ENCODE measurements at places on chromosomes 2 and 18.

- peak; percentile 32 for DNase-seq
Observed at GRCh38 chr2:133591164-133591563, 22.9 kb upstream of the NCKAP5 start.

- DNase-seq = no peak
Observed at GRCh38 chr2:43230351-43230885, 4.0 kb upstream of the ZFP36L2 start.

DNA sequence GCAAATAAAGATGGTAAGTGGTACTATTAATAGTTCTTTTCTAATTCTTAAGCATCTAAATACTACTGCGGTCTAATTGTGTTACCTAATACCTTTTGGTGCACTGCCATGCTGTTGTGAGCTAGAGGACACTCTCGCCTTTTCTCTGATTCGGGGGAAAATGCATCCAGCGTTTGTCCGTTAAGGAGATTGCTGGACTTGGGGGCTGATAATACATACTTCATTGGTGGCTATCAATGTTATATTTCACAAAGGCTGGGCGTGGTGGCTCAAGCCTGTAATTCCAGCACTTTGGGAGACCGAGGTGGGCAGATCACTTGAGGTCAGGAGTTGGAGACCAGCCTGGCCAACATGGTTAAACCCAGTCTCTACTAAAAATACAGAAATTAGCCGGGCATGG lies 141.7 kb upstream of the TWIST2 start:
- no peak for DNase-seq

- DNase-seq = no peak
Observed at GRCh38 chr18:28736223-28736622, 559.3 kb upstream of the CDH2 start.

DNA sequence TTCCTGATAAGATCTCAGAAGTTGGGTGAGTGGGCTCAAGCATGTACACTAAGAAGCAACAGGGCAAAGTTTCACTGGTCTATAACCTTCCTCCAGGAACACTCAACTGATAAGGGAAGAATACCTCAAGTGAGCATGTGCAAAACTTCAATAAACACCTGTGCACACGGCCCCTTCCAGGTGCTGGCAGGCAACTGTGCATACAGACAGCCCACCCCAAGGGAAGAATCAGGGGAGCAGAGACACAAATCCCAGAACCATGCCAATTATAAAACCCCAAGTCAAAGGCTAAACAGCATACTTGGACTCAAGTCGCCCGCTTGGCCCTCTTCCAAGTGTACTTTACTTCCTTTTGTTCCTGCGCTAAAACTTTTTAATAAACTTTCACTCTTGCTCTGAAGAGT lies 85.9 kb upstream of the RTN4 start:
- no peak for DNase-seq

DNA sequence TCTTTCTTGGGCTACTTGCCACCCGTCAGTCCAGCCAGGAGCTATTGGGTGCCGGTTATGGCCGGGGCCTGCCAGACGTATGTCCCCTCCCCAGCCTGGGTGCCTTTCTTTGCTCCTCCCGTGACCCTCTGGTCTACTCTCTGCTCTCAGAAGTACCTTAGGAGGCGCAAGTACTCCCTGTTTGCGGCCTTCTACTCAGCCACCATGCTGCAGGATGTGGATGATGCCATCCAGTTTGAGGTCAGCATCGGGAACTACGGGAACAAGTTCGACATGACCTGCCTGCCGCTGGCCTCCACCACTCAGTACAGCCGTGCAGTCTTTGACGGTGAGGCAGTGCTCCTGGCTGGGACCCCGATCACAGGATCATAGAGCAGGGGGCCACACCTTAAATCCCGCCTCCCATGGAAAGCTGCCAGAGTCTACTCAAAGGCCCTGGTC lies 99.5 kb downstream of the DYSF start:
- DNase-seq = no peak

DNA sequence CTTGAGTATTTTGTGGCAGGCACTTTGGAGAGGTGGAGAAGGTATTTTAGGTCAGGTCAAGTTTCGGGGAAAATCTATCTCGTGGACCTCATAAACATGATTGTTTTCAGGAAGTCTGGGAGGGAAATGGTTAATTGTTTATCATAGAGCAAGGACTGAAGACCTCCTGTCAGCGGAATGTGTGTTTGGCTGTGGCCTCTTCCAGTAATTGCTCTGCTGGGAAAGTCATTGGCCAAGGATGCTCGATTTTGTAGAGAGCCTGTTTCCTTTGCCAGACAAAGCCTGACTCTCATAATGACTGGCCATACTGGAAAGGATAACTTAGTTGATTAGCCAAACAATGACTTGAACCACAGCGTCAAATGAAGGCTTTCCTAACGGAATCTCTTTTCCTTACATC lies 30.0 kb downstream of the IL1R2 start:
- DNase-seq = peak; percentile 76

DNA sequence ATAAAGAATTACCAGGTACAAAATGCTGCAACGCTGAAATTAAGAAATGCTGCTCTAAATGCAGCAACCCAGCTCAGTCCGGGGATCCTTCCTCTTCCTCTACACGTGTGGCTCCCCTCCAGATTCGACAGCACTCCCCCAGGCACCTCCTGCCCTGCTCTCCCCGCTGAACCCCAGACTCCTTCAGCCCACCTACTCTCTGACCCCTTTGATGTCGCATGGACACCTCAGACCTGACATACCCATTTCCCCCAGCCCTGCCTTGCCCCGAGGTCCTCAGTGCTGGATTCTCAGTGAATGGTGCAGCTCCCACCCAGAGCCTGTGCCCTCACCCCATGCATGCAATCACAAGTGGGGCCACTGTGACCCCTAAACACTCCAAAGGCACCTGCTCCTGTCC lies 4.6 kb upstream of the ADRA2B start:
- DNase-seq = no peak

DNA sequence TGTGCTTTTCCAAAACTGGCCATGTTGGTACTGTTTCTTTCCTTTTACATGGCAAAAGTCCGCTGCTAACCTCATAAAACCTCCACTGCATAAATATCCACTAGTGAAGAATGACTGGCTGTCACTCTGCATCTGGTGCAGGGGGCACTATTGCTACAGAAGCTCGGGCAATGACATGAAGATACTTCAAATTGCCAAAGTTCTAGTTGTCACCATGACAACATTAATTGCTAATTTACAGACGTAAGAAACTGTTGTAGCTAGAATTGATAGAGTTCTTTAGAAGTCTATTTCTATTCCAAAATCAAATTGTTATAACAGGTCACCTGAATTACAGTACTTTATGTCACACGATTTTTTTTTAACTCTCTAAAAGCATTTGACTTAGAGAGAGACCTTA lies 845 bp downstream of the CFAP210 start:
- no peak for DNase-seq

- DNase-seq = no peak
Observed at GRCh38 chr2:144213797-144214196, 306.1 kb downstream of the ZEB2 start.

DNA sequence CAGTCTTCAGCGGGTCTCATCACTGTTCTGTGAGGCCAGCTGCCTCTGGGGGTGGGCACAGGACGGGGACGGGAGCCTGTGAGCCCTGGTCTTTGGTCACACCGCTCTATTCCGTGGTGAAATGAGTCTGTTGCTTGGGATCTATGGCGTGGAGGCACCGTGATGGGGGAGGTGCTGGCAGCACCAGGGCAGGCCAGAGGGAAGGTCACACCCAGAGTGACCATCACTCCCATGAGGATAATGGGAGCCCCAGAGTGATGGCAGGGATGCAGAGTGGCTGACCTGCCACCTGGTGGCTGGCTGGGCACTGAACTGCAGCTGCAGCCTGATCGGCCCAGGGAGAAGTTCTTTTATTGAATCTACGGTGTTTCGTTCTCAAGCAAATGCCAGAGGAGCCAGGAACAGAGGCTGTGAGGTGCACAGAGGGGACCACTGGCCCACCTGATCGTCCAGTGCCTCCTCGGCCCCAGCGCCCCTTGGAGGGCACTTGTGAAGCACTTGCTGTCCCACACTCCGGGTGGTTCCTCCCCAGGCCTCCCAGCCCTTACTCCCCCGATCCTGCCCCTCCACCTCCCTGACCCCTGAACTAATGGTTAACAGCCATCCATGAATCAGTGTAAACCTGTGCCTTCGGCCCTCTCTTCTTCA lies 17.9 kb downstream of the KCNIP3 start:
- DNase-seq = no peak

GRCh38 chr2:135257383-135258090 lies 205.4 kb downstream of the RAB3GAP1 start:
- DNase-seq = peak; percentile 64

DNA sequence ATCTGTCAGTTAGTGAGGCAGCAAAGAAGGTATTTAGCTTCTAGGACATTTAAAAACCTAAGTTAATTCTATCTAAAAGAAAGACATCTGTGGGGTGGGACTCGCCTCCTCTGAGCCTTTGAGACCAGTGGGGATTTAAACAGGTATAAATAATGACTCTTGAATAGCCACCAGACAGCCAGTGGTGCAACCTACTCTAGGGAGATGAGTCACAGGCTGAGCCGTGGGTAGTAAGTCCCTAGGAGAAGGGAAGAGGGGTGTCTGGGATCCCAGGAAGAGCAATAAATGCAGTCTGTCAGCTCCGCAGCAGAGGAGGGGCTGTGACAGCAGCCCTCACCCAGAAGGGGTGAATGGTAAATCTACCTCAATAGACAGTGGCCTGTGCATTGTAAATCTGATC lies 43.1 kb upstream of the GALNT3 start:
- DNase-seq = peak; percentile 78

DNA sequence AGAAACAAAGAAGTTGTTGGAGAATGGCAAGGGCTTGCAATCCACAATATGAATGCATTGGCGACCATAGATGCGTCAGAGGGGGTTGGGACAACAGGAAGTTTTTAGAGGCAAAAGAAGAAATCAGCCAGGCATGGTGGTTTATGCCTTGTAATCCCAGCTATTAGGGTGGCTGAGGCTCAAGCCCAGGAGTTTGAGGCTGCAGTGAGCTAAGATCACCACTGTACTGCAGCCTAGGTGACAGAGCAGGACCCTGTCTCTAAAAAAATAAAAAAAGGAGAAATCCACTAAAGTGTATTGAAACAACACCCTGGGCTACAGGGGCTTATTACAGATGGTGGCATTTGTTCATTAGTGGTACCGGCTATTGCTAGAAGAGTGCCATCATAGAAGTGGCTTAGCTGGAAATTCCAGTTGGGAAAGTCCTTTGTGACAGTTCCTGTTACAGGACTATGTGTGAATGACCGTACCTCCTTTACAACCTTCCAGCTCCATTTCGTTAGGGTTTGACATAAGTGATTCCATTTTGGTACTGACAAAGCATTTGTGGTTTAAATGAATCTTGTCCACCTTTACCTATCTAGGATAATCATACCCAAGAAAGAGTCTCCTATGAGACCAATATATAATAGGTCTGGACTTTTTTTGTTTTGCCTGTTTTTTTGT lies 10.7 kb upstream of the WDSUB1 start:
- DNase-seq = no peak

- peak; percentile 6 for DNase-seq
Observed at GRCh38 chr2:98883780-98884211, 52.2 kb downstream of the CRACDL start.

- DNase-seq = no peak
Observed at GRCh38 chr2:150832686-150833085, 345.2 kb upstream of the RND3 start.

DNA sequence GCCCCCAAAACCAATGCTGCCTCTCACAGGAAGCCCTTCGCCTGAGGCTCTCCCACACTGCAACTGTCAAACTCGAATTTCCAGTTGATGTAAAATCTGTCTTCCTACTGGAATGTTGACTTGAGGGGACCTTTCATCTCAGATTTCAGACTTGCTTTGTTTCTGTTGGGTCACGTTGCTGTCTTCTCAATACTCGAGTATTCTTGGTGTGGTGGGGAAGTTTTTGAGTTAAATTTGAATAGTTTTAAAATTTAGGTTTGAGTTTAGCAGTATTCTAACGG lies 50.8 kb downstream of the AGAP1 start:
- no peak for DNase-seq

- peak; percentile 98 for DNase-seq
Observed at GRCh38 chr2:45353879-45354278, 257.2 kb downstream of the SRBD1 start.

- DNase-seq = peak; percentile 20
Observed at GRCh38 chr2:12602661-12603060, 114.1 kb upstream of the TRIB2 start.

DNA sequence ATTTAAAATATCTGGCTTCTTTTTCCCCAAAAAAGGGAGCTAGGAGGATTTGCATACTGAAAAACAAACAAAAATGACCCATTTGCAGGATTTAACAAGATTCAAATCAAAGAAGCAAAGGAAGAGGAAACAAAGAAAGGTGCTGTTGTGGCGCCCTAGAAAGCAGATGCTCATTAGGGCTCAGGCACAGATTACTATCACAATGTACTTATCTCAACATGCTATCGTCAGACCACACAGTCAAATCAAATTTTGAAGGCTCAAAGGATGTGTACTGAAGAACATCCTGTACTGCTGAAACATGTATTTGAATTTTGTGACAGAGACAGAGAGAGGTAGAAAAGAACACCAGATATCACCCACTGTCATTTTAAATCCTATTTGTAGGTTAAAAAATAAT lies 10.9 kb downstream of the RBMS1 start:
- DNase-seq = no peak

GRCh38 chr18:51527826-51528225 lies 330.3 kb upstream of the MEX3C start:
- no peak for DNase-seq

DNA sequence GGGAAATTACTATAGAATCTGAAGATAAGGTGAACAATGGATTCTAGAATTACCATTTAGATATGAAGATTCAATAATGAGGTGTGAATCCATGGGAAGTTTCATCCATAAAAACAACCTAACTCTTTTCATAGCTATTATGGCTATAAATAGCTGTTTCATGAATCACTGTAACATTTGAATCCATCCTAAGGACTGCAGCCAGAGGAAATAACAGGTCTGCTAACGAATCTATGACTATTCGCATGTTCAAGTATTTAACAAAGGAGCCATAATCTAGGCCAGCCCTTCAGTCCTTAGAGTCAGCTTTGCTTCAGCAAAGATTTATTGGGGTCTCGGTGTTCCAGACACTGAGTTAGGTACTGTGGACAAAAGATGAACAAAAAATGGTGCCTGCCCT lies 87.1 kb downstream of the MYOM1 start:
- DNase-seq = peak; percentile 26

DNA sequence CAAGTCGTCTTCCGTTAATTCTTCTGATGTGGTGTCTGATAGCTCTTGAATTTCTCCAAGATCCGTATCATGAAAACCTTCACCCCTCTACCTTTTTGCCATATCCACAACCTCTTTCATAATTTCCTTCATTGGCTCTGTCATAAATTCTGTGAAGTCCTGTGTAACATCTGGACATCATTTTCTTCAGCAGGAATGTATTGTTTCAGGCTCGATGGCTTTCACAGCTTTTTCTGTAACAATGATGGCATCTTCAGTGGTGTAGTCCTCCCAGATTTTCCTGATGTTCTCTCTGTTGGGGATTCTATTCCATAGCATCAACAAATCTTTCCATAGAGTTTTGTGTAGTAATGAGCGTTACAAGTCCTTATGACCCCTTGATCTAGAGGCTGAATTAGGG lies 114.2 kb upstream of the EML6 start:
- no peak for DNase-seq

DNA sequence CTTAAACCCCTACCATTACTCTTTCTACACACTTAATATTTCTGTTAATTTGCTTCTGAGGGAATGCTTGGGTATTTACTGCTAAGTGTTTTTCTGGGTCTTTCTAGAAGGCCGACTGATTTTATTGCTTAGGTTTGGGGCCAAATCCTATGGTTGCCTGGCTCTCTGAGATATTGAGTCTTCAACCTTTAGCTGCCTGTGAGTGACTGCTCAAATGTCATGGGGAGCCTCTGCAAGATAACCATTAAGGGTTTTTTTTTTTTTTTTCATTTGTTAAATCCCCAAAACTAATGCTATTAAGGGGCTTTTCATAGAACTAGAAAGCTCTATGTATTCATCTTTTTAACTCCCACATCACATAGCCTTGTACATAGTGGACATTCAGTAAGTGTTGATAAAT lies 5.0 kb downstream of the OSBPL6 start:
- no peak for DNase-seq

Measured in astrocyte (in vitro differentiated cells and primary cell).